ENCODE measurements at places on chromosomes 6 and 20.

DNA sequence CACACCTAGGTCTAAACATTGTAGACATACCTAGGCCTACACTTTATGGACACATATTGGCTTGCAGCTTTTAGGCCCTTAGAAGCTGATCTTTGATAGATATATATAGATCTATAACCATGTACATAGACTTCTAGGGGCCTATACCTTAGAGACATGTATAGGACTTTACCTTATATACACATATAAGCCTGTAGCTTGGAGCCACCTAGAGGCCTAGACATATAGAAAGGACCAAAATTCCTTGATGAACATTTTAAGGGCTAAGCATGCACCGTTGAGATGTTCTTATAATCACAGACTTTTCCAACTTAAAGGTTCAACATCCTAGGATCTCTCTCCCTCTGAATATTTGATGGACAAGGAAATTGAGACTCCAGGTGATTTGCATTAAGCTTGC is 371.7 kb upstream of the SASH1 start:
- no peak for DNase-seq

DNA sequence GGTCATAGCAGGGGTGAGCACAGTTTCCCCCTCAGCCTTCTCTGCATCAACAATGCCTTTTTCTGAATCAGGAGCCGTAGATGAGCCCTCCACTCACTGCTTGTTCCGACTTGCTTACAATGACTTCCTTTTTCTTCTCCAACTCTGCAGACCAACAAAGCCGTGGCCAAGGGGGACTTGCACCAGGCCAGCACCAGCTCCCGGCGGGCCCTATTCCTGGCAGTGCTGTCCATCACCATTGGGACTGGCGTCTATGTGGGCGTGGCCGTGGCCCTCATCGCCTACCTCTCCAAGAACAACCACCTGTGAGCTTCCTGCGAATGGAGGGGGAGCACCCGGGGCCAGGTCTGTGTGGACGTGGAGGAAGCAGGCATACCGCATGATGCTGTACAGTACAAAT is 195.8 kb downstream of the SYNDIG1 start:
- no peak for DNase-seq

DNA sequence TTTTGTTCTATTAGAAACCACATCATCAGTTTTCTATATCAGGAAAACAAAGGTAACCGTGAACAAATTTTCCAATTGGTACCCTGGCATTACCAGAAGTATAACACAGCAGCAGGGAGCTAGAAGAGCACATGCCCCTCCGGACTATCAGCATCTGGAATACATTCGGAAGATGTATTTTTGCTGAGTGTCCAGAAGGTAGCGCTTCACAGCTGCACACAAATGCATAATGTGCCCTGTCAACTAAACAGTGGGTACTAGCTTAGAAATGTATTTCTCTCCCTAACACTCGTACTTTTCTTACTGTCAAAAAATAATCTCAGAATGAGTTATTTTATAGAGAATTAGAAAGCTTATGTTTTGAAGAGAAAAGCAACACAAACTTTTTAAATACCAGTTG is 77.6 kb downstream of the HUS1B start:
- no peak for DNase-seq

GRCh38 chr6:7410851-7411250 is 21.2 kb downstream of the RIOK1 start:
- no peak for DNase-seq

DNA sequence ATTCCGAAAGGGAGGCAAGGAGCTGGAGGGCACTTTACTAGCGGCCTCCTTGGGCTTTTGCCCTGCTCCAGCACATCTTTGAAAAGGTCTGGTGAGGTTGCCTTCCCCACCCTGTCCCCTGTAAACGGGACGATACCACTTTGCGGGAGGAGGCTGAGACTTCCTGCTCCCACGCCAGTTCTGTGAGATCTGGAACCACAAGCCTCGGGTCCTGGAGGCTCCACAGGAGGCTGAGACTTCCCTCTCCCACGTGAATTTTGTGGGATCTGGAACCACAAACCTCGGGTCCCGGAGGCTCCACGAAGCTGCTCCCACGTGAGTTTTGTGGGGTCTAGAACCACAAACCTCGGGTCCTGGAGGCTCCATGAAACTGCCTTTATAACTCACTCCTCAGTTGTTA is 209.3 kb downstream of the DLL1 start:
- no peak for DNase-seq

DNA sequence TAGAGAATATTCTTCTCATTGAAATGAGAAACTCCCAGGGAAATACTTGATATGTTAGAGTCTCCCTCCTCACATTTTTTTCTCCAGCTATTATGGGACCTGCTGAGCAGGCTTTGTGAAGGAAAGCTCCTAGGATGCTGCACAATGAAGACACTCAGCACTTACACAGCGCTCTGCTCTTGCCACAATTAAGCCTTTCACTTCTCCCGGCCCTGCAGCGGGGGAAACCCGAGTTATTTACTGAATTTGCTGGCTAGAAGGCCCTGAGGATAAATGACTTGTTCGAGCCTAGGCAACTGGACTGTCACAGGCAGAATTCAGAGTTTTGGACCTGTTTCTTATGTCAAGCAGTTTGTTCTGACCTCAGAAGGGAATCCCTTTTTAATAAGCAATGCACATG is 102.0 kb downstream of the MAP3K7 start:
- no peak for DNase-seq

GRCh38 chr6:41596096-41596685 is 42.1 kb upstream of the MDFI start:
- DNase-seq, result no peak

DNA sequence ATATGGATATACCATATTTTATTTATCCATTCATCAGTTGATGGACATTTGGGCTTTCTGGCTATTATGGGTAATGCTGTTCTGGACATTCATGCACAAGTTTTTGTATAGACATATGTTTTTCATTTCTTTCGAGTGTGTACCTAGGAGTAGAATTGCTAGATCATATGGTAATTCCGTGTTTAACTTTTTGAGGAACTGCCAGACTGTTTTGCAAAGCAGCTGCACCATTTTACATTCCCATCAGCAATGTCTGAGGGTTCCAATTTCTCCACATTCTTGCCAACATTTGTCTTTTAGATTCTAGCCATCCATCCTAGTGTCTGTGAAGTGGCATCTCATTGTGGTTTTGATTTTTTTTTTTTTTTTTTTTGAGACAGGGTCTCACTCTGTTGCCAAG is 20.8 kb downstream of the SRC start:
- peak; percentile 36 for DNase-seq

- no peak for DNase-seq
Measured at GRCh38 chr20:12152996-12153395, 235.3 kb downstream of the BTBD3 start.

DNA sequence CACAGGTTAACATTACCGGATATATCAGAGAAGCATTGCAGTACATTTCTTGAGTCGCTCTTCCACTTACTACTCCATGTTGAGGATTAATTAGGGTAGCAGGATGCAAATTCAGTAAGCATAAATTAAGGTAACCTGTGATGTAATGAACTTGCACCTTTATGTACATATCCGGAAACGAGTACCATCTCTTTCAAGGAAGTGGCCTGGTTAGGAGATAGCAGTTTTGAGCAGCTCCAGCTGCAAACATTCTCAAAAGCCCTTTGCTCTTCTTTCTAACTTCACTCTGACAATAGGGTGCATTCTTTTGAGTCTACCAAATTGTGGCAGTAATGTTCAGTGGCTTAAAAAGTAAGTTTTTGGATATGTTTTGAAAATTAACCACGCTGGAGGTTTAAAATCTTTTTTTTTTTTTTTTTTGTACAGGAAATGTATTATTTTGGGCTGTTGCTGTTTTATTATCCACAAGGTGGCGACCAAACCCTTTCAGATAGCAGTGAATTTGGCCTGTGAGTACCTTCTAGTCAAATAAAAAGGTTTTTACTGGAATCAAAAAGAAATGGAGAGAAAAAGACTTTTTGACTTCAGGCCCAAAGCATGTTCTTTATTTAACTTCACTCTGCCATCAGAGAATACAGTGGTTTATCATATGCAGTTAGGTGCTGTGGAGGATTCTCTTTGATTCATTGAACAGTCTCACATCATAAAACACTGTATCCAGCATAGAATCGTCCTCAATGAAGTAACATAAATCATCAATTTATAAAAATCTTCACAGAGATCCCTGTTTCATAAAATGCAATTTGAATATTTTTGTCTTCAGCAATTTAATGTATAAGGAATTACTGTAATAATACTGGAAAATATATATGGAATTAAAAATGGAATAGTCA is 8.9 kb downstream of the FAM217B start:
- DNase-seq, result peak; percentile 66

DNA sequence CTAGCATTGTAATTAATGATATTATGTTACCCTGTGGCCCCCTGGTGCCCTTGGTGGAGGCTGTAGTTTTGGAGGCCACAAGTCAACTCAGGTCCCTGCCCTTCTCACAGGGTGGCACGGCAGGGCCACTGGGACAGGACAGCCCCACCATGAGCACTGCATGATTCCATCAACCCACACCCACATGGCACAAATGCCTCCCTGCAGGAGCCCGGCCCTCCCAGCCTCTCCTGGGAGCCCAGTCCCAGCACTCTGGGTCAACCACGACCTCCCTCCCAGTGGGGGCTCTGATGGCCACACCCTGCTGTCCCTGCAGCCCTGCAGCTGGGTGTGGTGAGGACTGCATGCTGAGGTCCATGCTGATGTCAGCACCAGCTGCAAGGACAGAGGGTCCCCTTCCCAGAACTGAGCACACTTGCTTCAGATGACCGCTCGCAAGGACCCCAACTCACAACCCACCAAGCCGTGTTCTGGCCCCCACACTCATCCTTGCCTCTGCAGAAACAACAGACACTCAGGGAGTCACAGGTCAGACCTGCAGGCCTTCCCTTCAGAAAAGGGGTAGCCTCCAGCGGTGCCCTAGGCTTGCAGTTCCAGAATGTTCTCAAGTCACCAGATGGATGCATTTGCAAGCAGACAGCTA is 15.7 kb upstream of the CST7 start:
- no peak for DNase-seq

Data from suppressor macrophage (primary cell).